GM04504 (cell line): ENCODE measurements at places on chromosomes 1 and 21.

- DNase-seq, result no peak
These were observed 26.2 kb upstream of the SAMSN1 start for GRCh38 chr21:14572204-14572780.

DNA sequence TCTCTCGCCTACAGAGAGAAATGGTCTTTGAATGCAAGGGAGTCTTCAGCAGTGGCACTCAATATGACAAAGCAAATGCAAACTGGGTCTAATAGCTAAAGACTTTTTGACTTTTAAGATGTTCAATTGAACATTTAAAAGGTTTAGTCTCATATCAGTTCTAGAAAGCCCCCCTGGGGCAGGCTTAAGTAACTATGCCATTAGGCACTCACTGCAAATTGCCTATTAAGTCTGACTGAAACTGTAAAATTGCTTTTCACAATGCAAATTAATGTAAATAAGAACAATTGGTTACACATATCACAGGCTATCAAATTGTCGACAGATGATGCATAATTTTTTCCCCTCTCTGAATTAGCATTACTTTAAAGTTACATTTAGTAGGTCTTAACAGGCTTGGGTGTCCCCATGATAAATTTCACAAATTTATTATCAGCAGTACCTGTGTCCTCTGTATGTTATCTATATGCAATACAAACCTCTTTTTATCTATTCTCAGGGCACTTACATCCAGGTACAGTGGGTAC is 329.1 kb downstream of the LRRIQ3 start:
- no peak for DNase-seq

DNA sequence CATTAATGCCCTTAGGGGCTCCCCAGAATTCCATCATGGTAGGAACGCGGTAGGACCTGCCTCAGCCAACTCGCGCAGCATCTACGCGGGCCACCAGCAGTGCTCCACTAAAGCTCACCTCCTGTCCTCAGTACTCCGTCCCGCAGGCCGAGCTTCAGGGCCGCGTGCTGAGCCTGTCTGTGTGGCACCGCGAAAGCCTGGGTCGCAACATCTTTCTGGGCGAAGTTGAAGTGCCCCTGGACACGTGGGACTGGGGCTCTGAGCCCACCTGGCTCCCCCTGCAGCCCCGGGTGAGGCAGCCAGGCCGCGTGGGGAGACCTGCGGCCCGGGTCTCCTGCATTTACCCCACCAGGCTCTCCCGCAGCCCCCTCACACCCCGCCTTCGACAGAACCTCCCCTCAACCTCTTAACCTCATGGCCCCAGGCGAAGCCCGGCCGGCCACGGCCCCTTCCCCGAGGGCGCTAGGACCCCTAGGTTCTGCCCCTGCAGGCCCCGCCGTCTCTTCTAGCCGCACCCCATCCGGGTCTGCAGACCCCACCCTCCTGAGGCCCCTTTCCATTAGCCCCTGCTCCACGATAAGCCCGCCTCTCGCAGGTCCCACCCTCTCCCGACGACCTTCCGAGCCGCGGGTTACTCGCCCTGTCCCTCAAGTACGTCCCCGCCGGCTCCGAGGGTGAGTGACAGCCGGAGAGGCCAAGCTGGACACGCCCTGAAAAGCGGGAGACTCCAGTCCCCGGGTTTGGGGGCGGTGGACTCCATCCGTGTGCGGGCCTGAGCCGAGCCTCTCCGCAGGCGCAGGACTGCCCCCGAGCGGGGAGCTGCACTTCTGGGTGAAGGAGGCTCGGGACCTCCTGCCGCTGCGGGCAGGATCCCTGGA is 9.1 kb downstream of the SYTL1 start:
- no peak for DNase-seq

DNA sequence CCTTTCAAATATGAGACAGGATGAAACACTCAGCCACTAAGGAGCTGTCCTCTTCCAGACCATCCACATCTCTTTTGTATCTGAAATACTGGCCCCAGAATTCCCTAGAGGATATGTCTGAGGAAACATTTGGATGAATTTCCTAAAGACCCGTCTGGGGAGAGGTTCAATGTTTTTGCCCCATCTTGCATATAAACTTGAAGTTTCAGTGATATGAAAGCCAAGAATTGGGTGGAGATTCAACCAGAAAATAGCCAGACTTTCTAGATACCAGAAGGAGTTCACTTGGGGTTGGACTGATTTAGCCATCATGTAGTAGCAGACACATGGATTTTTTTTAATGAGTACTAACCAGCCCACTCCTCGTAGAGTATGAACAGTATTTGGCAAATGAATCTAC is 182.0 kb downstream of the PLPP3 start:
- peak; percentile 42 for DNase-seq

DNA sequence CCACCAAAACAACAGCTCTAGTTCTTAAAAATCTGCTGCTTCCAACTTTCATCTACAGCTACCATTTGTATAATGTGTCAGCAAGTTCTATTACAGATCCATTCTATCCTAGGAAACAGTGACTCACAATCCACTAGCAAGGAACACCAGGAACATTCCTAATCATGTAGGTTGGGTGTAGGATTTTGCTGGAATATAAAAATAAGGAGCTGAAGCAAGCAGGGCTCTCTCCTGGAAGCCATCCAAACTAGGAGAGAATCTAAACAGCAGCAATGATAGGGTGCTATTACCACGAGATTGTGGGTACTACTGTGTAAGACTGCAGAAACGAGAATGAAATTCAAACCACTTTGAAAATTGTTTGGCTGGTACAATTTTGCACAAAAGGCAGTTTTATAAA is 135.0 kb downstream of the PTPN14 start:
- DNase-seq, result no peak

GRCh38 chr1:227227761-227228160 is 90.5 kb downstream of the CDC42BPA start:
- no peak for DNase-seq

- no peak for DNase-seq
These were observed 235.3 kb downstream of the PRDM2 start for GRCh38 chr1:13935336-13935735.

GRCh38 chr1:209655411-209656231 is 3.4 kb upstream of the LAMB3 start:
- DNase-seq, result no peak

GRCh38 chr21:44354001-44354405 is 582 bp downstream of the TRPM2 start:
- no peak for DNase-seq

- no peak for DNase-seq
These were observed 6.0 kb downstream of the RGL1 start for GRCh38 chr1:183810756-183811544.

GRCh38 chr1:166300767-166301166 is 134.0 kb upstream of the FAM78B start:
- DNase-seq, result no peak

- DNase-seq, result no peak
These were observed 289.1 kb downstream of the PTBP2 start for GRCh38 chr1:97010566-97011264.

GRCh38 chr21:30620080-30620479 is 347 bp upstream of the KRTAP20-4 start:
- DNase-seq, result no peak

DNA sequence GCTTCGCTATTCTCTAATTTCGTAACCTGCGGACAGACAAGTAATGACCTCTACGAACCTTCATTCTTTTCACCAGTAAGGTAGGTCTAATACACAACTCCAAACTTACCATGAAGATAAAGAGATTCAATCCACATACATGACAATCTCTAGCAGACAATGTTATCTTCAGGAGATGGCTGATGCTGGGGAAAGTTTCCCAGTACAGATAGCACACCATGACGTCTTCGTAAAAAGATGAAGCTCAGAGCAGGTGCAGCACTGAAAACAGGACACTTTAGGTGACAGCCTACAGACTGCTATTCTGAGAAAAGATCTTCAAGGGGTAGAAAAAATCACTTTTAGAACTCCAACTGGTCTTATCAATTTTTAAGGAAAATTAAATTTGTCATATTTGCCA is 41.3 kb downstream of the ZNF281 start:
- no peak for DNase-seq

- DNase-seq, result peak; percentile 15
These were observed 265.9 kb downstream of the PRDM2 start for GRCh38 chr1:13965770-13966398.

DNA sequence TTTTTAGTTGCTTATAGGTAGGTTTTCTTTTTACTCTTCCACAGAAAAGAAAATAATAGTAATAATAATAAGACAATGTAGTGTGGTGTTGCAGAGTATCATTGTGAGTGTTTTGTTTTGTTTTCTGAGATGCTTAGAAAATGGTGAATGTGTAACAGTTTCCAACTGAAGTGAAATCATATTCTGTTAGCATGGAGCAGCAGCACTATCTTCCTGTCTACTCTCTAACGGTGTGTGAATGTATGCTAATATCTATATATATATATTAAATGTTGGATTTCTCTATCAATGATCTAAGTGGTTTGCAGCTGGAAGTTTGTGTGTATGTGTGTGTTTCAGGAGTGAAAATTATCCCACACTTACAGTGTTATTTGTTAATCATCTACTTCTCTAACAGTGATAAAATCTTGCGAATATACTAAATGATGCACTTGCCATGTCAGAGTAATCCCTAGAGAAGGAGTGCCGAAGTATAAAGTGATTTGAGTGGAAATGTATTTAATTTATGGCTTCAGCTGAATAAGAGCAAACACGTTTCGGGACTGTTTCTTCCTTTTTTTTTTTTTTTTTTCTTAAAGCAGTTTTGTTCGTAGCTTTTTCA is 377 bp downstream of the SAMD13 start:
- DNase-seq, result no peak

- DNase-seq, result no peak
These were observed 122.6 kb downstream of the TNNI3K start for GRCh38 chr1:74357756-74358155.

DNA sequence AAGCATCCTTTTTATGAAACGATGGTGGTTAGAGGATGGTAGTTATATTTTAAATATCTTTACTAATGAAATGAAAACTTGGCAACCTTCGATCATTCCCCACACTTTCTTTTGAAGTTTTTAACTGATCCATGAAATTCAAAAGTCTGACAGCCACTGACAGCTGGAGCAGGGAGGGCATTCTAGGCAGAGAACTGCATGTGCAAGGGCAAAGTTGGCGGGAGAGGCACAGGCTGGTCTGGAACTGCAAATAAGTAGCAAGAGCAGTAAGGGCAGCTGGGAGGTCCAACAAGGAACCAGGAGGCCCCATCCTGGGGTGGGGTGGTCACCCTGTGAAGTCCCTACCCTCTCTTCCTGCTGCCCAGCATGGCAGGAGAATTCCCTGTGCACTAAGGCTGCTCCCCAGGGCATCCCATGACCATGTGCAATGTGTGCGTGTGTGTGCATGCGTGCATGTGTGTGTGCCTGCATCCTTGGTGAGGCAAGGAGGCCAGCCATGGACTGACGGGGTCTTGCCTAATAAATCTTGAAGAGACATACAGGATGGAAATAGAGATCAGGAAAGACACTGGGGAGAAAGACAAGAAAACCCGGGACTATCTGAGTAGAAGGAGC is 33.1 kb upstream of the FOXO6 start:
- no peak for DNase-seq

DNA sequence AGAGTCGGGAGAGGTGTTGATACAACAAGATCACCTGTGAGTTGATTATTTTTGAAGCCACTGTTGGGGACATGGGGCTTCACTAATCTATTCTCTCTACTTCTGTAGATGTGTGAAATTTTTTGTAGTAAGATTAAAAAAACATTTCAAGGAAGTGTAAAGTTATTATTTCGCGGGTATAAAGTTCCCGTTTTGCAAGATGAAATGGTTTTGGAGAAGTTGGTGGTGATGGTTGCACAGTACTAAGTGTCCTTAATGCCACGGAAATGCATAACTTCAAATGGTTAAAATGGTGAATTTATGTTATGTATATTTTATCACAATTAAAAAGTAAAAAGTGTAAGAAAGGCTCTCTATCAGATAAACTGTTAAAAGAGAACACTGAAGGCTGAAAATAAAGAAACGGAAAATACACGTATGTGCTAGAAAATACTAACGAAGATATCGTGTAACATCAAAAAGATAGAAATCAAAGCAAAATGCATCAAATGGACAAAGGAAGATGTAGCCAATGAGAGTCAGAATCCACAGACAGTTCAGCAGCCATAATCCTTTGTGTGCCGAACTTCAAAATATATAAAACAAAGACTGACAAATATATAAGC is 2.9 kb upstream of the ITGB2 start:
- DNase-seq, result no peak

- no peak for DNase-seq
These were observed 8.7 kb upstream of the OR10K2 start for GRCh38 chr1:158434741-158435140.

DNA sequence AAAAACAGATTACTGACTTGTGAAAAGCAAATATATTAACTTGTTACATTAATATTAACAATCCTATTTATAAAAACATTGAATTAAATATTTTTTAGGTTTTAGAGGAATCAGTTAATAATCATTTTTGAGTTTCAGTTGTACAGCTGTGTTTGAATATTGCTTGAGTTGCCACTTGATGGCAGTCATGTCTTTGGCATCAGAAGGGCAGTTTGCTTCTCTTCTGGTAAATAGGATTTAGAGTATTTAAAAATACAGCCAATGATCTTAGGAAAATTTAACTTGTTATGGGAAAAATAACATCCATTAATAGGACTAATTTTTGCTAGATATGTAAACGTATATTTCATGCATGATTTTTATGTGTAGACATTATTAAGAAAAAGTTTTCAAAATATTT is 234.1 kb downstream of the NCAM2 start:
- no peak for DNase-seq

DNA sequence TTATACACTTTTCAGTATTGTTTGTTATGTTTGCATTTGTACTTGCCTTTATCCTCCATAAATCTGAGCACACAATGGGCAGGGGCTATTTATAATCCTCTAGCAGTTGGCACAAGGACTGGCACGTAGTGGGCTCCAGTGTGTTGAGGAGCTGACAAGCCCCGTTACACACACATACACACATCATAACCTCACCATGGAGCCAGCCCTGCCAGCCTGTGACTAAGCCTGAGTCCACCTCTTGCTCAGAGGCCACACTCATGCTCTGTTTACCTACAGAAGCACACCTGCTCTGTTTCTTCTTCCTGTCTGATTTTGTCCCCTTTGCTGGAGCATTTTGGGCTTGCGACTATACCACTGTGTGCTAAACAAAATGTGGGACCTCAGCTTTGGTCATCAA is 64.5 kb upstream of the SPATA6 start:
- no peak for DNase-seq

GRCh38 chr1:241352401-241352800 is 4.6 kb downstream of the RGS7 start:
- no peak for DNase-seq
